ENCODE measurements at places on chromosomes 6 and 20. TPM values are rescaled to one million over a fixed set of nuclear protein-coding genes. Genes with fewer than 3 reads are reported as not detected.

SLC22A2 gene
- not detected for total RNA-seq

KIF25 gene
- 0.15 TPM for total RNA-seq

SASH1 gene
- 12.3 TPM for total RNA-seq

RIMS4 gene
- not detected for total RNA-seq

GABRR1 gene
- not detected for total RNA-seq
